ENCODE measurements at places on chromosomes 11 and 22.

DNA sequence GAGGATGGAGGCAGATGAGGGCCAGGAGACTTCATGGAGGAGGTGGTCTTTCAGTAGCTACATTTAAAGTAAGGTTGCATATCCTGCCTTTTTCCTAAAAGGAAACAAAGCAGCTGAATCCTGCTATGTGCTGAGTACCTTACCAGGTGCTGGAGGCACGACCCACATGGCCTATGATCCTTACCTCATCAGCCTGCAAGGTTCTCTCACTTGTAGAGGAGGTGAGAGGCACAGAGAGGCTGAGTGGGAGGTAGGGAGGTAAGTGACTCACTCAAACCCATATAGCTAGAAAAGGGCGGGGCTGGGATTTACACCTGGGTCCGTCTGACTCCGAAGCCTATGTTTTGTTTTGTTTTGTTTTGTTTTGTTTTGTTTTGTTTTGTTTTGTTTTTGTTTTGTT is 75.8 kb downstream of the BUD13 start:
- DNase-seq: no peak

GRCh38 chr11:16889905-16890304 is 124.3 kb downstream of the PLEKHA7 start:
- DNase-seq: no peak

DNA sequence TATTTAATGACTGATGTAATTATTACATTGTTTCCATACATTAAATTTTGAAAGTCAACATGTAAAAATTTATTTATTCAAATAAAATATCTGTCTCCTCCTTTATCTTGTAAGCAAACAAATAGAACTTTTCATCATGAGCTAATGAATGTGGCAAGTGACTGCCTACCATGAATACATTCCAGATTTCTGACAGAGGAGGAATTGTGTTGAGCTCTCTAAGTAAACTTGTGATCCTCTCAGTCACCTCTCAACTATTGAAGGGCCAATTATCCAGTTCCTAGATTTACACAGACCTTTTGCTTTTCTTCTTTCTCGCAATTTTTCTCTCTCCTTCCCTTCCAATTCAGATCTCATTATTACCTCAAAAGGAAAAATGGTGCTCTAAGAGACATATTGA is 21.5 kb downstream of the PRRG4 start:
- no peak for DNase-seq

- DNase-seq: no peak
Measured at GRCh38 chr11:31714840-31715239, 96.3 kb downstream of the PAX6 start.

DNA sequence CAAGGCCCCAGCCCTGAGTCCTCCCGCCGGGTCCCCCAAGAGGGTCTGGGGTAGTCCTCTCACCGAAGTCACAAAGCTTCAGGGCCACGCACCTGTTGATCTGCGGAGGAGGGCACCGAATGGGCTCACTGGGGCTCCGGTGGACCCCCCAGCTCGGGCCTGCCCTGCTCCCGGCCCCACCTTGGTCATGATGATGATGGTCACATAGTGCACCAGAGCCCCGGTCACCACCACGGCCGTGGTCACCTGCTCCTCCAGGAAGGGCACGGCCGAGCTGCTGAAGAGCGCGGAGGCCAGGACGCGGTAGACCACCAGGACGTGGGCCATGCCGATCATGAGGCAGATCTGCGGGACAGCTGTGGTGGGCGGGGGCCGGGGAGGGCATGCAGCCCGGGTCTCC is 13.5 kb upstream of the SIGIRR start:
- DNase-seq: no peak

DNA sequence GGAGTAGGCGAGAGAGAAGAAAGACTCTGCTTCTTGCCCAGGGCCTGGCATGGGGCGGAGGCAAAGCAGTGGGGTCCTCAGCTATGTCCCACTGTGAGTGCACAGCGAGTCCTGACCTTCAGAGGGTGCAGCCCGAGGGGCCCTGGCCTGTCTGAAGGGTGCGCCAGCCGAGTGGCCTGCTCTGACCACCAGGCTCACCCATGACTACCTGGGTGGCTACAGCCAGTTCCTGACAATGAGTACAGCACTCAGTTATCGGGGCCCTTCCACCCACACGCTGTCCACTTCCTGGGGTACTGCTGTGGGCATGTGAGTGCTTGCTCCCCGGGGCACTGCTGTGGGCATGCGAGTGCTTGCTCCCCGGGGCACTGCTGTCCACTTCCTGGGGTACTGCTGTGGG is 74.1 kb upstream of the B3GAT1 start:
- DNase-seq: no peak

GRCh38 chr11:64249563-64250414 is 1.5 kb upstream of the PLCB3 start:
- DNase-seq: no peak

DNA sequence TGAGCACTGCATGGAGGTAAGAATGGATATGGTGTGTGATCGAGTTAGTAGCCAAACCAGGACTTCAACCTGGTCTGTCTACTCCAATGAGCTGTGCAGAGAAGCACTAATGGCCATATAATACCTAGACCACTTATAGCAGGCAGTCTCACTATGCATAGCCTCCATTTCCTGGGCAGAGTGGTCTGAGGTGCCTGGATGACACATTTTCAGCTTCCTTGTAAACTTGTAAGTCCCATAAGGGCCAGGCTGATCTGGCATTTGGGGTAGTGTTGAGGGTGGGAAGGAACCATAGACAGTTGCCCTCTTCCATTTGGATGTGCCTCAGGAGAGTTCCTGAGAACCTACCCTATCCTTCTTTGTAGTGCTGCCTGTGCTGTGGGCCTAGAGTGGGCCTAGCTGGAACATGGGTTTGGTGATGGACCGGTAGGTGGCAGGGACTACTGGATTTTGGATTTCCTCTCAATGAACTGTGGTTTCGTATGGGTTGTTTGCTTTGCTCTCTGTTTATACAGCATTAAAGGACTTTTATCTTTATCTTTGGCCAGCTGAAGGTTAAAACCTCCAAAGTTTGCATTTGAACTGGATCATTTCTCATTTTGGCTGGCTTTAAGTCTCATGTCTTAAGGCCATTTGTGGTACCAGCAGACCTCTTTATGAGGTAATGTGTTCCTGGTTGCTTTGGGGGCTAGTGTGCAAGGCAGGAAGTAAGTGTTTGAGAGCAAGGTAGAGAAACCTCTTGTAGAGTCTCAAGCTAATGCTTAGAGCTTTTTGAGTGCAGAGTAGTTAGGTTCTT is 86.9 kb downstream of the STIM1 start:
- no peak for DNase-seq

GRCh38 chr11:127037596-127037995 is 37.0 kb upstream of the KIRREL3 start:
- DNase-seq: no peak

- DNase-seq: no peak
Measured at GRCh38 chr22:39530692-39531331, 1.7 kb downstream of the RPS19BP1 start.

Measured in pulmonary artery endothelial cell (primary cell).